ENCODE measurements at places on chromosomes 3 and 15.

- no peak for DNase-seq
Observed at GRCh38 chr3:64190517-64191515, 34.5 kb downstream of the PRICKLE2 start.

GRCh38 chr3:183541738-183542137 is 13.8 kb downstream of the KLHL6 start:
- no peak for DNase-seq

DNA sequence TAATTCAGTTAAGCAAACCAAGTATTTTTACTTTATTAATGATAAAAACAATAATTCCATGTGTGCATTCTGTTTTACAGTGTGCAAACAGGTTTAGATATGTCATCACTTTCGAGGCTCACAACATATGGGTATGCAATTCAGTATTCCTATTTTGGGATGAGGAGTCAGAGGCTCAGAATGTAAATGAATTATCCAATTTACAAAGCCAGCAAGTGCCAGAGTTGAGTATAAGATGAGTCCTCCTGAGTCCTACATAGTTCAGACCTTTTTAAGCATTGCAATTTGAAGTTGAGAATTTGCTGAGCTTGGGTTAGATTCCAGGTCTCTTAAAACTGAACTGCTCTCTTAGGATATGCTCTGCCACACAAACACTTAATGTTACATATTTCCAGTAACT is 424.2 kb upstream of the ROBO2 start:
- no peak for DNase-seq

DNA sequence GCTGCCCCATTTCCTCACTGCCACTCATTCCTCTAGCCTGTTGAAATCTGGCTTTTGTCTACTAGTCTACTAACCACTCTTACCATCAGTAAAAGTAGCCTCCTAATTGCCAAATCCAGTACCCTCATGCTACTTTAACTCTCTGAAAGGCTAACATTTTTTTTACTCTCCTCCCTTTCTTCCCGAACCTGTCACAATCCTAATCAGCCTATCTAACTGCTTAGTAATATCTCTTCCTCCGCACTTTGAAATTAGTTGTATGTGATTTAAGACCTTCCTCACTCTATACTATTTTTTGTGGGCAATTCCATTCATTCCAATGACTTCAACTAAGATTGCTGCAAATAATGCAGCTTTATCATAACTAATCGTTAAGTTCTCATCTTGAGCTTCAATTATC is 3.7 kb downstream of the SENP7 start:
- no peak for DNase-seq

DNA sequence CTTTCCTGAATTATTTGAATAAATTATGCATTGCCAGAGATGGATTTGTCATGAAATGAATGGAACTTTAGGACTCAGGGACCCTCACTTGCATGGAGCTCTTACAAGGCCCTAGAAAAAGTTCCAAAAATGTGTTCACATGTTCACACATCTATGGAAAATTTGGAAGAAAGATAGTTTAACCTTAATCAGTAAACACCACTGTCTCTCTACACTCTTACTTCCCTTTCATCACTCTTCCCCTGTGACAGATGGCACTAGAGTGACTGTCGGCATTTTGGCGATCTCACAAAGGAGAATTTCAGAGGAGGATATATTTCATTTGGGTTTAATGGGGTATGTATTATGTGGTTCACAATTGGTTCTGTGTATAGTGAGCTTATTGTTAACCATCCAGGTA is 600.8 kb downstream of the IGSF11 start:
- DNase-seq, result no peak

DNA sequence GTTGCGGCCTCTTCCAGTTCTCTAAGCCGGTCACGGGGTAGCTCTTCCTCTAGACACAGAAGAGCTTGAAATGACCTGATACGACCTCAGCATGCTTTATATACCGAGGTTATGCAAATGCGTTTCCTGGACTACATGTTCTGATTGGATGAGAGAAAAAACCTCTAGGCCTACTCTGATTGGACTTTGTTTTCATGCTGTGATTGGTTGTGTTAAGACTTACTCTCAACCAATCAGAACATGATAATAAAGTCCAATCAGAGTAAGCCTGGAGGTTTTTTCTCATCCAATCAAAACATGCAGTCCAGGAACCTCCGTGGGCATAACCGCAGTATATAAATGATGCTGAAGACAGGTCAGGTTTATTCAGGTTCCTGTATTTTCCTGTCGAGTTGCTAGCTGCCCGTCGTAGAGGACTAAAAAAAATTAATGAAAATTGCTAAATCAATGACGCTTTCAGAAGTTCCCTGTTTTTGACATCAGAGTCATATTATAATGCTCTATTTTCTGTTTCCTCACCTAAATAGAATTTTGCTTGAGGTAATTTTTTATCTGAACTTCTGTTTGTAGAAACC is 177.4 kb downstream of the POTEB3 start:
- DNase-seq, result no peak
